NCI-H446 treated with DMSO at 0.1 percent for 48 hours (cell line): ENCODE measurements at places on chromosomes 3 and 15.

- DNase-seq: no peak
Measured at GRCh38 chr3:114333923-114334240, 40.1 kb downstream of the TIGIT start.

- DNase-seq: no peak
Measured at GRCh38 chr3:171743327-171744157, 66.7 kb downstream of the PLD1 start.

GRCh38 chr15:33608714-33609113 is 297.9 kb downstream of the RYR3 start:
- no peak for DNase-seq

DNA sequence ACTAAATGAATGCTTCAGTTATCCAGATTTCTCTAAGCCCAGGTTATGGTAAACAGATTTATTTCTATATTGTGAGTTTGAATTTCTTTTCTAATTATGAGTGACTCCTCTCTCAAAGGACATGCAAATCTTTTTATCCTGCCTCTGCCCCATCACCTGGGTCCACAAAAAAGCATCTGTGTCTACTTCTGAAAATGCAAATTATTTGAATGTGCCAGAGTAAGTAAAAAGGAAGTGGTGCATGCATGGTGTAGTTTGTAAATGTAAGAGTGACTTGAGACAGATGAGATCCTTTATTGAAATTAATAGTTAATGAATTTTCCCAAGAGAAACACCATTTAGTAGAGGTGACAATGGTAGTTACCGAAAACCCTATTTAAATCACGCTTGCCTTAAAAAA is 26.9 kb downstream of the MCTP2 start:
- DNase-seq: no peak

GRCh38 chr3:157265931-157266330 is 106.0 kb upstream of the CCNL1 start:
- DNase-seq: no peak

- no peak for DNase-seq
Measured at GRCh38 chr3:17258823-17259436, 374.2 kb downstream of the PLCL2 start.

DNA sequence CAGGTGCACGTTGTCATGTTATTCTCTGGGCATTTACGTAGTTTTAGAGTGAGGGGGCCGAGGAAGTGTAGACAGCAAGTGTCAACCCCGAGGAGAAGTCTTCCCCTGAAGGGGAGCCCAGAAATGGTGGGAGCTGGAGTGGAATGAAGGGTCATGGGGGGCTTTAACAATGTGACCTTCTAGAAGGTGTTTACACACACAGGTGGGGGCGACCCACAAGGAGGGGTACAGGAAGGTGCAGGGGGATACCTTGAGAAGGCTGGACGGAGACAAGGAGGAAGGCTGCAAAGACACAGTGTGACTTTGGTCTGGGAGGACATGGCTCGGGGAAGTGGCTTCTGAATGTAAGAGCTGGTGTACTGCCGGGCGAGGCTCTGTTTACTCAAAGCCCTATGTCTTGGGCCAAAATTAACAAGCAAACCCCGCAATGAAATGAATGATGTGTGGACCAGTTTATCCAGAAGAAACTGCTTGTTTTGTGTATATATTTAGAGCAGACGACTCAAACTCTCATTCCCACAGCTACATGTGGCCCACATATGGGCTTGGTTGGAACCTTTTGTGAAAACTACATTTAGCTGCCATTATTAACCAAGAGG is 18.7 kb downstream of the TRPM1 start:
- DNase-seq: no peak
